ENCODE measurements at places on chromosomes 7 and 10. TPM values are rescaled to one million over a fixed set of nuclear protein-coding genes. Genes with fewer than 3 reads are reported as not detected.

Gene EVX1
- not detected for total RNA-seq

Gene CD36
- total RNA-seq = 0.39 TPM

Gene ELN
- total RNA-seq = 8,224 TPM

DNA sequence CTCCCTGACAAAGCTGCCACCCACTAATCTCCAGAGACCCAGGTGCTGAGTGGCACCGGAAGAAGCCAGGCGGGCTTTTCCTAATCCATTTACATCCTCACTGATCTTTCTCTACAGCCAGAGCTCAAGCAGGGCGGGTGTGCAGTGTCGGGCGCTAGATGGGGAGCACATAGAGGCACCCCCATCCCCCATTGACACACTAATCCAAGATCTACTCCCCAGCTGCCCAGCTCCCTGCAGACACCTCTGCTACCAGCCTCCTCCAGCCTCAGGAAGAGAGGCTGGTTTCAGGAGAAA is 22.2 kb downstream of the FRMPD2 start:
- no peak for DNase-seq

DNA sequence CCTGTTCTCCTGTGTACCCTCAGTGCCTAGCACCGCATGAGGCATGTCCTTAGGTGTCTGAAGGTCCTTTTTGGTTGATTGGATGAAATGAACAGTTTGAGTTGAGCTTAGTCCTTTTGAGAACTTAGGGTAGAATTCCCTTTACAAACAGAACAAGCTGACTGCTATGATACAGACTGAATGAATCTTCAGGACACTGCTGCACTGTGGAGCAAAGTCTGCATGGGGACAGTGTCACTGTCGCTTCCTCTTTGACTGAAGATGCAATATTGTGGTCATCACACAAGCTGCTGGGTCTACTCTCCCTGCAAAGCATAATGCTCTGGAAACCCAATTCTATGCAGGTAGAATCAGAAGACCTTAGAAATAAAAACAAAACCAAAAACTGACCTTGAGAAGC is 8.6 kb upstream of the PLAU start:
- no peak for DNase-seq

- DNase-seq = no peak
Observed at GRCh38 chr10:60413306-60414012, 23.8 kb upstream of the ANK3 start.

- DNase-seq = no peak
Observed at GRCh38 chr10:44245601-44245938, 139.3 kb downstream of the CXCL12 start.

Data from chondrocyte (in vitro differentiated cells).